Fibroblast of upper back skin (primary cell): ENCODE measurements at places on chromosomes 2 and 18.
A peak's percentile ranks its signal among the peaks of the same experiment; 100 is the strongest.

GRCh38 chr18:25896178-25896780 is 194.1 kb downstream of the SS18 start:
- DNase-seq, result peak; percentile 60

GRCh38 chr18:70166668-70167067 is 38.8 kb downstream of the RTTN start:
- DNase-seq, result no peak

GRCh38 chr18:23330423-23330822 is 122.7 kb upstream of the RIOK3 start:
- no peak for DNase-seq

DNA sequence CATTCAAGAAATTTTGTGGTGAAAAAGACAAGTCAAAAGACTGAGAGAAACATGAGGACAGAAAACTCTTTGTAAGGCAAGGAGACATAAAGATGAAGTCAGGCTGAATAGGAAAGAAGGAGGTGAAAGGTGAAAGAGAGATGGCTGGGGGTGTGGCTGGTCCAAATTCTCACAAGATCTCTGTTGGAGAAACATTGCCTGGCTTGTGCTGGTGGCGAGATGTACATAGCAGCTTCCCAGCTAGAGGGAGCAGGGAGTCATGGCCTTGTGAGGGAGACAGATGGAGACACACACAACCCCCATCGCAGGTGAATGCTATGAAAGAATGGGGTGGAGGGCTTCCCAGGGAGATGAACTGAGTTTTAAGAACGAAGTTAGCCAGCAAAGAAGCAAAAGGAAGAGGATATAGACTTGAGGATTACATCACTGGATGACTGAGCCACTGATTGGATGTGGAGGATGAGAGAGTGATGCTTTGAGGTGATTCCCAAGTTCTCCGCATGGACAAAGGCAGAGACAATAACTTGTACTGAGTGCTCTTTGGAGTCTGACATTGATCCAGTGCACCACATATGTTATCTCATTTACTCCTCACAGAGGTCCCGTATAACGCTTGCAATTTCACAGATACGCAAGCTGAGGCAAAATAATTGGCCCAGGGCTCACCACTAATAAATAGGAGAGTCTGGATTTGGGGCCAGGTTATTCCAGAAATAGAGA is 3.7 kb upstream of the EMX1 start:
- DNase-seq, result no peak
